ENCODE measurements at places on chromosomes 2 and 18.

- DNase-seq = peak; percentile 4
These were observed 77.2 kb upstream of the NFU1 start for GRCh38 chr2:69514406-69514805.

DNA sequence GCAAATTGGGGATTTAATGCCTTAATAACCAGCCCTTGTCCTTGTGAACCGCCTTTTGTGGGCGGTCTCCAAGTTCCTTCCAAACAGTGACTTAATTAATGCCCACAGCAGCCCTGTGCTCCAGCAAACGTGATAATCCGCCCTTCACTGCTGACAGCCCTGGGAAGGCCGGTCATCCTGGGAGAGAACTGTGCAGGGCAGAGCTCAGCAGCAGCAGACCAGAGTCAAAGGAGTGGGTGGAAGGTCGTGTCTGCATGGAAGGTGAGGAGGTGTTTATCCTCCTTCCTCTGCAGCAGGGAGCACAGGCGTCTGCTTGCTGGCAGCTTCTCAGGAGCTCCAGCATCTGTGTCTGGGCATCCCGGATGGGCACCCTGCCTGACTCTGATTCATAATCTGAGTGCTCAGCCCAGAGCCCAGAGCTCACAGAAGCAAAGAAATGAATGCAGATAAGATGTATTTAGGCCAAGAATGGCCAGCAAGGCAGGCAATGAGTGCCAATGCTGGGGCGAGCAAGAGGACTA is 270.0 kb upstream of the PXDN start:
- no peak for DNase-seq

DNA sequence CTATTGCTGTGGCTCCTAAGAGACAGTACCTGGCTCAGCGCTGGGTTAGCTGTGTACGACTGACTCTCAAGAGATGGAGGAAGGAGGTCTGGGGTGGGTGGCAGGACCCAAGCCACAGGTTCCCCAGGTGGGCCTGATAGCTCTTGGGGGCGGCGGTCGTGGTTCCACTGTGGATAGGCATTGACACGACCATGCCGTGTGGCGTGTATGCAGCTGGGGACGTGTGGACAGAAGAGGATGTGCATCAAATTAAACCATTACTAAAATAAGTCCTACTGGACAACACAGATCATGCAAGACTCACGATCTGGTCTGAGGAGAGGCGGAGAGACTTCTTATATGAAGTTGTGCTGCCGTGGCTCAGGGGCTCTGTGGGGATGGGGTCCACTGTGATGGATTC is 78.1 kb downstream of the EMILIN2 start:
- DNase-seq = no peak

- DNase-seq = no peak
These were observed 36.7 kb downstream of the KIAA2012 start for GRCh38 chr2:202109737-202110184.

DNA sequence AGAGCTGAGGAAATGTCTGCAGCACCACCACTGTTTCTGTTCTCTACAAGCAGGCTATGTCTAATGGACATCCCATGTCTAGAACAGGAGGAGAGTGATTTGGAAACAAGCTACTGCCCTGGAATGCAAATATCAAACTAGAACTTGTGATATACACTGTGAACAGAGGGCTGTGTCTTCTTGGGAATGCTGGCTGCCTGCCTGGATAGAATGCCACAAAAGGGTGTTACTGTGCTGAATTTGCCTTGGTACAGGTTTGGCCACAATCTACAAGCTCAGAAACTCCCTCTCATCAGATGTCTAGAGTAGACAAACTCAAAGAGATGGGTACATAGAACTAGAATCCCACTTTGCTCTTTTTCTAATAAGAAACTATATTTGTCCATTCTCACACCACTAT is 170.5 kb downstream of the NYAP2 start:
- DNase-seq = no peak

GRCh38 chr2:227853204-227853629 is 18.2 kb upstream of the DAW1 start:
- peak; percentile 50 for DNase-seq

DNA sequence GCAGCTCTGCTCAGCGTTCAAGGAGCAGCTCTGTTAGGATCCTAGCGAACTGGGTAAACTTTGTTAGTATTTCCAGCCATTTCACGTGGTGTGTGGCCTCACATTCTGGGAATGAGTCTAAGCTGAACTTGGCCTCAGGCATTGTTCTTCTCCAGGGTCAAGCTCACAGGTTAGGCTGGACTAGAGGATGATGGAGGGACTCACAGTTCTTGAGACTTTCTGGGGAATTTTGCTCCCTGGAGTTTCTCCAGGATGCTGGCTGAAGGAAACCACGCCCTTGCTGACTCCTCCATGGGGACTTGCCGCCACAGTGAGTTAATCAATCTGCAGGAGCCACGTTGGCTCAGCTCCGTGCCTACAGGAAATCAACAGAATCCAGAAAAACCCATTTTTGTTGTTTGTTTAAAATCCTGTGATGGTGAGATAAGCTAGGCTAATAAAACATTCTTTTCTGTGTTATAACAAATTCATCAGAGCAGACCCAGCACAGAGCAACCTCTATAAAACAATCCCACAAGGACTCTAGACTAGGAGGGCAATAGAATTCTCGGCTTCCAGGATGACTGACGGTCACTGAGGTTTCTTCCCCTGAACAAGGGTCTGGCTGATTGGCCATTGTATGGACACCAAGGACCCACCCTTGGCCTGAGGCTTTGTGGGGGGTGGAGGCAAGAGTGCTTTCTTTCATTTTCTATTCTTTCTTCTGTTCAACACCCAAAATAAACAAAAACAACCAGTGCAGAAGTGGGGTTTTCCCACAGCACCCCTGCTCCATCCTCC is 12.6 kb downstream of the CNDP1 start:
- no peak for DNase-seq

GRCh38 chr2:7749895-7750559 is 832.8 kb downstream of the RNF144A start:
- no peak for DNase-seq

DNA sequence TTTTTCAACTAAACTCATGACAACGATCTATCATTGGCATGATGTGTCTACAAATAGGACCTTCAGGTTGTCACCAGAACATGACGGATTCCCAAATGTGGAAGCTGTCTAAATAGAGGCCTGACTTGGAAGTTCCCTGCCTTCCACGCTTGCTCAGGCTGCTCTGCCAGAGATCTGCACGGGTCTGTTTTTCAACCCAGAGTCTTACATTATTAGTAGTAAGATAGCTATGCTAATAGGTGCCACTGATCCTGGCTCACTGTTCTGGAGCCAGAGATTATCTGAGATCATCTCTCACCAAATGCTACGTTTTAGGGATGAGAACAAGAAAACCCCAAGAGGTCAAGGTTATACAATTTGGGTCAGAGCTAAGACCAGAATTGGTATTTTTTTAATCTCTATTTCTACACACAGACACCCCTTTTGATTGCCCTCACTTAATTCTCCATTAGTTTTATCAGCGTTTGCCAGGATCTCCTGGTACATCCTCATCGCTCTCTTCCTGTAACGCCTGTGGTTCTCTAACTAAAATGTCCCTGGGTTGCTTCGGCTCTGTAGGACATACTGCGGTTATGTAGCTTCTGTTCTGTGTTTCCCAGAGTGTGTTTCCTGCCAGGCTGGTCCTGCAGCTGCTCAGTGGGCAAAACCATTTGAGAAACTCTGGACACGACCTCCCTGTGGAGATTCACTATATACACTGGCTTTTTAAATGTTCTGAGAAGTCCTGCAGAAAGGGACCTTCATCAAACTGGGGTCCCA is 5.7 kb downstream of the CDC42EP3 start:
- DNase-seq = no peak

GRCh38 chr2:19575641-19576040 is 217.2 kb upstream of the OSR1 start:
- peak; percentile 69 for DNase-seq

- no peak for DNase-seq
These were observed 5.1 kb downstream of the MEIS1 start for GRCh38 chr2:66439812-66440542.

DNA sequence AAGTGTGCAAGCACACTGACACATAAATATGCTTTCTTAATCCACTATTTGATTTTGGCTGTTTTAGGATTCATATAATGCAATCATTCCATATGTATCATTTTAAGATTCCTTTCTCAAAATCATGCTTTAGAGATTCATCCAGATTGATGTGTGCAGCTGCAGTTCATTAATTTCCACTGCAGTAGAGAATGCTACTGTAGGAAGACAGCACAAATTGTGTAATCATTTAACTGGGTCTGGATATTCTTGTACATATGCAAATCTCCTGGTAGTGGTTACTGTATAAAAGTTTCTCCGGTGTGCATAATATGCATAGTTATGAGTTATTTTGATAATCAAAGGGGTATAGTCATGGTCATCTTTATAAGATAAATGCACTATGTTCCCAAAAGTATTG is 502.5 kb upstream of the ACVR2A start:
- DNase-seq = no peak

- DNase-seq = no peak
These were observed 560.7 kb downstream of the STK39 start for GRCh38 chr2:167686691-167687090.

- peak; percentile 1 for DNase-seq
These were observed 27.9 kb downstream of the RIF1 start for GRCh38 chr2:151437630-151438029.

DNA sequence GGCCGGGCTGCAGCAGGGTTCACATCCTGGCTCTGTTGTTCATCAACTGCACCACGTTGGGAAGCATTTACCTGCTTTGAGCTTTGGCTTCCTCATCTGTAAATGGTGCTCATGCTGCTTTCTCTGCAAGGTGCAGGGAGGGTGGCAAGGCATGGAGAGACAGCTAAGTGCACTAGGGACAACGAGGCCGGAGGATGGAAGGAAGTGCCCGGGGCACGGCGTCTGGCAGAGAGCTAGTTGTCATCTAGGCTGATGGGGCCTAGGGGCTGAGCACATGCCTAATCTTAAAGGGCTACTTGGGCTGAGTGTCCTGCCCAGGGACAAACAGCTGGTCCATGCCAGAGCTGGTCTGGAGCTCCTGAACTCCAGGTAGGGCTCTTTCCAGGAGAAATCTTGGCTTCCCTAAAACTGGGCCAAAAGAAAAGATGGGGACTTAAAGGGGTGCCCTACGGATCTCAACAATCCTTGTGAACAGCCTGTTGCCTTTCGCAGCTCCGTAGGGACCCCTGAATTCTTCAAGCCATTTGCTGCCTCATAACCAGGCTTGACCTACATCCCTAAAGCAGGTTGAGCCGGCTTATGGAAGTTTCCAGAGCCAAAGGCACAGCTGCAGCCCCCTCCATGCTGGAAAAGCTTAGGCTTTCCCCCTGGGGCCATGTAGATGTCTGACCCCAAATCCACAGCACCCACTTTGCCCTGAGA is 130.8 kb downstream of the SMAD7 start:
- DNase-seq = no peak

DNA sequence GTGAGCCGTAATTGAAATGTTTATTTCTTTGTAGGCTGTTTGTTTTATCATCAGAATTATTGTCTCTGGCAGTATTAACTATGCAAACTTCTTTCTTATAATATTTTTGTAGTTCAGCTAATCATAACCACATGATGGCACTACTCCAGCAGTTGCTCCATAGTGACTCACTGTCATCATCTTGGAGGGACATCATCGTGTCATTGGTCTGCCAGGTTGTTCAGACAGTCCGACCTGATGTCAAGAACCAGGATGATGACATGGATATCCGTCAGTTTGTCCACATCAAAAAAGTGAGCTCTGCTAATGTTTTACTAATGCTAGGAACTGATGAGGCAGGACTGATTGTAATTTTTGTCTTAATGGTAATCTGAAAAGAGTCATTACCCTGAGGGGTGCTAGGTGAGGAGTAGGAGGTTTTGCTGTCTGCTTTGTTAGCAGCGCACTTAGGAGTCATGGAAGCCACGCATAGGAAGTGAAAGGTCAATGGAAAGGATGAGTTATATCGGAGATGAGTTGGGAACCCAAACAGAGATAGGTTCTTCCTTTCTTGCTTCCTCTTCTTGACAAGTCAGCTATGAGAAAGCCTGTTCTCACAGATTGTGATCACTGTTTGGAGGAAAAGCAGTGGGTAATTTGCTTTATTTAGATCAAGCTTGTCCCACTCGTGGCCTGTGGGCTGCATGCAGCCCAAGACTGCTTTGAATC is 49.2 kb downstream of the PIKFYVE start:
- no peak for DNase-seq

DNA sequence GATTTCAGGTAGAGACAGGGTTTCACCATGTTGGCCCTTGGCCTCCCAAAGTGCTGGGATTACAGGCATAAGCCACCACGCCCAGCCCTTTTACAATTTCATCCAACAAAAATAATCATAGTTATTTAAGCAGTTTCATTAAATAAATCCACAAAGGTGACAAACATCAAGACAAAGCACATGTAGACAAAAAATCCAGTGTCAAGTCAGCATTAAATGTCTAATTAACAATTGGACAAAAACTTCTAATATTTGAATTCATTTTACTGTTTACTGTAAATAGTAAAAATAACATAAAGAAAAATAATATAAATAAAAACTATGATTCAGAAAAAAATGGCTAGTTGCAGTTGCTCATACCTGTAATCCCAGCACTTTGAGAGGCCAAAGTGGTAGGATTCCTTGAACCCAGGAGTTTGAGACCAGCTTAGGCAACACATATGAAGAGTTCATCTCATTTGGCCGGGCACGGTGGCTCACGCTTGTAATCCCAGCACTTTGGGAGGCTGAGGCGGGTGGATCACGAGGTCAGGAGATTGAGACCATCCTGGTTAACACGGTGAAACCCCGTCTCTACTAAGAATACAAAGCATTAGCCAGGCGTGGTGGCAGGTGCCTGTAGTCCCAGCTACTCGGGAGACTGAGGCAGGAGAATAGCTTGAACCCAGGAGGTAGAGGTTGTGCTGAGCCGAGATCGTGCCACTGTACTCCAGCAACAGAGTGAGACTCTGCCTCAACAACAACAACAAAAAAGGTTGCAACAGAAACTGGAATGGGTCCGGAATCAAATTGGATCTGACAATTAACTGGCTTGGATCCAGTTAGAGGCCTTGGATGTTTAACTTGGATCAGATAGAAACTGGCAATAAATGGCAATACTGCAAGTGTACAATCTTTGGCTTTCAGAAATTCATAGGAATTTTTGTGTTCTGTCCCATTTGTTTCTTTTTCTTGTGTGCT is 56.9 kb upstream of the MAT2A start:
- no peak for DNase-seq

Data from fibroblast of skin of left biceps (primary cell).